ENCODE measurements at places on chromosomes 16 and 17.

DNA sequence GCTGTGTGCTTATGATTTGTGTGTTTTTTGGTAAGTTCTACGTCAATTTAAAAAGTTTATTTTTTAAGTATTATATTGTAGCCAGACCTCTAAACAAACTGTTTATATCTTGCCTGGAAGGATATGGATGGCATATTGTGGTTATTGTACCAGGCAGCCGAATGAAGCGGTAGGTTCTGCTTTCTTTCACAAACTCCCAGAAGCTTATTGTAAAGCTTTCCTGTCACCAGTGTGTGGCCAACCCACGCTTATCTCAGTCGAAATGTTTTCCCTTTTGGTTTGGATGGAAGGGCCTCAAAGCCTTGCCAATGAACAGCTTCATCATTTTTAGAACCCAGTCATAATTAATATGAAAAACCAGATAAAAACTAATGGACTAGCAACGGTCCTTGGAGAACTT is 53.1 kb downstream of the CYB5B start:
- DNase-seq, result no peak

- no peak for DNase-seq
These were observed 100.5 kb downstream of the SMG6 start for GRCh38 chr17:2202996-2203575.

DNA sequence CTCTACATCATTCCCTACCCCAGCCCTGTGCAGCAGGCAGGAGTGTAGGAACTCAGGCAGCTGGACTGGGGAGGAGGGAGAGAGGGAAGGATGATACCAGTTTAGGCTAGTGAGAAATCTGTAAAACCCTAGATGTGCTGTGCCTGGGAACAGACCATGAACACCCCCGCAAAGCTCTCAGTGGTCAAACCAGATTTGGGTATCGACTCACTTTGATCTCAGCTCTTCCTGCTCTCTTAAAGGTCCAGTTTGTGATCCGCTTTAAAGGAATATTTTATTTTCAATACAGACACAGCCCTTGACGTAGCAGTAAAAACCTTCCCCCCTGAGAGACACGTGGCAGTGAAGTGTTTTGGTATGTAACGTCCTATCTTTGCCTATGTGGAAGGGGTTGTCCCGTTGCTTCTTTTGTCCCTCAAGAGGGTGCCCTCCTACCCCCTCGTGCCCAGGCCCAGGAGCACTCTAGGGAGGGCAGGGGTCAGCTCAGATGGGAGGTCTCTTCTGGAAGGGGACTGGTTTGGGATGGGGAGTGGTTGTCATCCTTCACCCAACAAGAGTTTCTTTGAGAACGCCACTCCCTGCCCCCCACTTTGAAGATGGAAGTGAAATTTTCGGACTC is 19.3 kb upstream of the TBX2 start:
- DNase-seq, result no peak

- no peak for DNase-seq
These were observed 8.5 kb downstream of the TIMM22 start for GRCh38 chr17:1005361-1005946.

- no peak for DNase-seq
These were observed 6.0 kb downstream of the MYO1D start for GRCh38 chr17:32870969-32871368.

GRCh38 chr16:24116989-24117388 is 139.1 kb upstream of the CACNG3 start:
- no peak for DNase-seq

- peak; percentile 70 for DNase-seq
These were observed at the start of gene RAB26 for GRCh38 chr16:2147981-2148671. Gene RAB26, plus strand, starts transcription at chr16:2148625. Its CDS starts 159 bp downstream, at chr16:2148784.

DNA sequence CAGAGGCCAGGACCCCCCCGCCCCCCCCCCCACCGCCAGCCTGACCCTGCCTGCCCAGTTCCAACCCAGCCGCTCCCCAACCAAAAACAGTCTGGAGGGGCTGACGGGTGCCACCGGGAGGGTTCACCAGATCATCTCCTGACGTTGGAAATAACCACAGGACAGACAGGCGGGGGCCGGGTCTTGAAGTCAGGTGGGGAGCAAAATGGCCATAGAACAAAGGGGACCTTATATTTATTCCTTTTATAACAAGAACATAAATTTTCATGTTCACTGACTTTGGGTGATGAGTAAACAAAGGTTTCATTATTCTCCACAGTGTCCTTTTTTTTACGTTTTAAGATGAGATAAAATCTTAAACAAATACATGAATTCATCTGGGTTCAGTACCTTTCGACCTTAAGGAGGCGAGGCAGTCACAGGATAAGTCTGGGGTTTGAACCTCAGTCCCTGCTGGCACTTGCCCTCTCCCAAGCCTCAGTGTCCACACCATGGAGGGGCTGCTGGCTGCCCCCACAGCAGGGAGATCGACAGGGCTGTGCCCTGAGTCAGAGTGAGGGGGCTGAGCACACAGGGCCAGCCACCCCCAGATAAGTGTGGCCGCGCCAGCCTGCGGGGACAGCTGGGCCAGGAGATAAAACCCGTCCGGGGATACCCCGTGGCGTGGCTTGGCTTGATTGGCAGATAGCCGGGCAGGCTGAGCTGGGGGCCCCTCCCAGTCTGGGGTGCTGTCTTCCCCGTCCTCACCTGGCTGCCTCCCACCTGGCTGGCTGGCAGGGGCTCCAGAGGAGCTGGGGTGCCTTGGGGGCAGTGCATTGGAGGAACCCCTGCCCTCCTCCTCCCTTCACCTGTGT is 15.0 kb downstream of the SLC7A5 start:
- no peak for DNase-seq

DNA sequence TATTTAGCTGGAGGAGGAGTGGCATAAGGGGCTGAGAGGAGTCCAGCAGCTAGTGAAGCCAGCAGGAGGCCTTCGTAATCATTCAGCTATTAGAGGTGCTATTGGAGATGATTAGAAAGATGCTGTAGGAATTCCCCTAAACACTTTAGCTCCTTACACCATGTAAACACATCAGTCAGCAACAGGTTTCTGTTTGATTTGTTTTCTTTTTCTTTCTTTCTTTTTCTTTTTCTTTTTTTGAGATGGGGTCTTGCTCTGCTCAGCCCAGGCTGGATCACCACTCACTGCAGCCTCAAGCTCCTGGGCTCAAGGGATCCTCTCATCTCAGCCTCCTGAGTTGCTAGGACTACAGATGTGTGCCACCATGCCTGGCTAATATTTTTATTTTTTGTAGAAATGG is 10.6 kb upstream of the SEPHS2 start:
- DNase-seq, result no peak

- DNase-seq, result no peak
These were observed 39.2 kb upstream of the GSE1 start for GRCh38 chr16:85573696-85574641.

DNA sequence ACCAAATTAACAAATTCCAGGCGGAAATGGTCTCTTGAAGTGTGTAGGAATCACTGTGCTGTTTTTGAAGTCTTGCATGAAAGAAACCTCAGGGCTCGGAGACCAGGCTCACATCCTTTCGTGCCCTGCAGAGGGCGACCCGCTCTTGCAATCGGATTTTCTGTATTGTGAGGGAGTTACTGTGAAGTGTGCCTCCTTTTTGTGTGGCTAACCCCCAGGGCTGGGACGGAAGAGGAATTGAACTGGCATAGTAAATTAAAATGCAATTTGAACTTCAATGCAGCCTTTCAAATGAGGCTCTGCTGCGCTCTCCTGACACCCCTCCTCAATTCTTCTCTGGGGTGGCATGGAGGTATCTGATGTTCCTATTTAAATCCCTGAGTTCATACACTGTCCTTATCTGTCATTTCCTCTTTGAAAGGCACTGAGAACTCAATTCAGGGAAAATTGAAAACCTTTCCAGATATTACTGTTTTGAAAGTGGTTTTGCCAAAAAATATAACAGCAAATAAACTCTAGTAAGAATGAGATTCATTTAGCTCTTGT is 51.5 kb upstream of the MGAT5B start:
- DNase-seq, result peak; percentile 94

- no peak for DNase-seq
These were observed 26.7 kb upstream of the PMP22 start for GRCh38 chr17:15291674-15292361.

- no peak for DNase-seq
These were observed 1.3 kb upstream of the MRTFB start for GRCh38 chr16:14069818-14070217.

DNA sequence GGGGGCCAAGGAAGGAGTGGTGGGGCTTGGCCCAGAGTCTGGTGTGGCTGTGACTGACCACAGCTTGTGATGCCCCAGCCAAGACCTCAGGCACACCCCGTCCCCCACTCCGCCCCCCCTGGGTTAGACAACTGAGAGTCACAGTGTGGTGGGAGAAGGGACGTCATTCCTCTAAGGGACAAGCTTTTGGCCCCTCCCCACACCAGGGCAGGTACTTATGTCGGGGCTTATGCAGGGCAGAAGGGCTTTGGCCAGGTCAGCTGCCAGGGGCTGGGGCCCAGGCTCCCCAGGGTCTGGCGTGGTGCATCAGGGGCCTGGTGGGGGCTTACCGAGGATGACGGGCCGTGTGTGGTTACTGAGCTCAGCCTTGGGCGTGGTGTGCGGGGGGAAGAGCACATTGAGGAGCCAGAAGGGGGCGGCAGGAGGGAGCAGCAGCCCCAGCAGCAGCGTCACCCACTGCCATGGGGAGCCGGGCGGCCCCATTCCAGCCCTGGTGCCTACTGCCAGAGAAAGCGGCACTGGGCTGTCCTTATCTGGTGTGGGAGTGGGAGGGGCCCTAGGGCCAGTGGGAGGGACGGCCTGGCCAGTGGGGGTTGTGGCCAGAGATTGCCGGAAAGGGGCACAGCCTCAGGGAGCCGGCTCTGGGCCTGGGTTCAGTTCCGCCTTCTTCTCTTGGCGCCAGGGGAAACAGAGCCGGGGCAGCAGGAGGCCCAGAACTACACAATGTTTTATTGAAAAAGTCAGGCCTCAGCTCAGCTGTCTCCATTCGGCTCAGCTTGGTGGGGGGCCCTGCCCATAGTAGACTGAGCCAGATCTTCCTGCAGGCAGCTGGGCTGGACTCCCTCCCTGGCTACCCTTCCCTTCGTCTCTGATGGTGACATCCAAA is at the start of gene LCAT:
Gene LCAT, minus strand, starts transcription at position 502 of the 886 bp plus-strand sequence. Its CDS starts 19 bp downstream, at position 483.
- DNase-seq, result no peak

- no peak for DNase-seq
These were observed 44.0 kb upstream of the CLEC18B start for GRCh38 chr16:74465281-74465680.

GRCh38 chr17:66585472-66585871 is 249.4 kb upstream of the CACNG5 start:
- DNase-seq, result no peak

- DNase-seq, result no peak
These were observed 2.5 kb downstream of the TRIM47 start for GRCh38 chr17:75875940-75876189.

DNA sequence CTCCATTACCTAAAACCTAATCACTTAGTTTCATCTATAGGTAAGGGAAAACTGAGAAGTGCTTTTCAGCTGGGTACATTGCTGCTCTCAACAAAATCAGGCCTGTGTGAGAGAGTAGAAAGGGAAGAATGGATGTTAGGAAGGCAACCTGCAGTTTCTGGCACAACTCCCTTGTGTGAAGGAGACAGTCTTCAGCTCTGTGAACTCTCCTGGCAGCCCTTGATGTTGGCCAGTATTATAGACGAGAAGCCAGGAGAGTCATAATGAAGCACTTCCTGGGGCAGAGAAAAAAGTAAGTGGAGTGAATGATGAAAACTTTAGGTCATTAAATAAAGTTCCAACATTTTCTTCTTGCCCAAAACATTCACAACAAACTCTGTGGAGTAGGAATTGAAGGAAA is 260.1 kb downstream of the IRX3 start:
- DNase-seq, result no peak

DNA sequence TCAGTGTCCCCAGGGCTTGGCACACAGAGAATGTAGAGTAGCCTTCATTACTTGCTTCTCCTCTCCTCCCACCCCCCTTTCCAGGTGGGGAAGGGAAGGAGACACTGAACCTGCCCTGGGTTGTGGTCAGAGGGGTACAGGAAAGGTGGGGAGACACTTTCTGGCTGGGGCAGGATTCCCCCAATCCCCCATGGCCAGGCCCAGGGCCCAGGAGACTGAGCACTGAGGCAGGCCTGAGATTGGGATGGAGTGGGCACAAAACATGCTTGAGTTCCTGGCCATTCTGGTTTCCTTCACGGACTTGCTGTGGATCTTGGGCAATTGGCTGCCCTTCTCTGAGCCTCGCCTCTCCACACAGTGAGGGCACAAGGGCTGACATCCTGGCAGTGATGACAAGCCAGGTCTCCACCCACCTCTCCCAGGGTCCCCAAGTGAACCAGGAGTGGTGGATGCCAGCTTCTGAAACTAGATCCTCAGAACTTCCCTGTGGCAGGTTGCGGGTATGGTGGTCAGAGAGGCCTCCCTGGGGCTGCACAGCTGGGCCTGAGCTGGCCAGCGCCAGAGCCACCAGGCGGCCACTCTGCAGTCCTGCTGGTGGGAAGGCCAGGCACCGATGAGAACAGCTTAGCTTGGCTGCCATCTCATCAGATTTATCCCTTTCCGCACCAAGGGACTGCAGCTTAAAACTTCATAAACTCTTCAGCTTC is 9.3 kb downstream of the ZNF629 start:
- DNase-seq, result no peak
